ENCODE measurements at places on chromosomes 7 and 10.

GRCh38 chr7:151397026-151397425, 12.8 kb downstream of the WDR86 start:
- DNase-seq = no peak

DNA sequence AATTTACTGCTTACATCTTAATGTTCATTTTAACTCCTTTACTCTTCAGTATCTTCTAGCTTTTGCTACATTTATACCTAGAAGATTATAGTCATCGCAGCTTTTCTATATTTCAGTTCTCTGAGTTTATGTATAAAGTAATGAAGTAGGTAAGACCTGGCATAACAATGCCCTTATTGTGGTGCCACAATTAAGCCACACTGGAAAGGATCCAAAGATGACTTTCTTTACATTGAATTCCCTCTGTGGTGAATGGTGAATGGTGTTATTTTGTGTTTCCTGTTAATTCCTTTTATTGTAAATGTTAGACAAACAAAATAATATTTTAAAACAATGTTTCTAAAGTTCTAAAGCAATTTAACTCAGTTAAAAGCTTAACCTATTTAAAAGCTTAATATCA, 36.2 kb downstream of the SEMA3D start:
- no peak for DNase-seq

DNA sequence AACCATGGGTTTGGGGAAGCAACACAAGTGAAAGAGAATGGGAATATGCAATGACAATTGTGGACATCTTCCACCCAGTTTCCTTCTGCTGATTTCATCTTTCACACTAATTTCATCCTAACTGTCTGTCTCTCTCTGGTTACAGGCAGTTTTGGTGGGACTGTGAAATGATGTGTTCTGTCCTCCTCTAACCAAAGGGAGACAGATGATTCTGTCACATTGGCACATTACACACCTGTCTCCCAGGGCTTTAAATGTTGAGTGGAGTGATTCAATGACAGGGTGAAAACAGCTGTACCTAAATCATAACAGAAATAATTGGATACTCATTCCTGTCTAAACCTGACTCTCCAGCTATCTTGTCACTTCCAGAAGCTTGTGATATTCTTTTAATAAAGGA, 60.0 kb downstream of the DGKB start:
- DNase-seq = no peak

DNA sequence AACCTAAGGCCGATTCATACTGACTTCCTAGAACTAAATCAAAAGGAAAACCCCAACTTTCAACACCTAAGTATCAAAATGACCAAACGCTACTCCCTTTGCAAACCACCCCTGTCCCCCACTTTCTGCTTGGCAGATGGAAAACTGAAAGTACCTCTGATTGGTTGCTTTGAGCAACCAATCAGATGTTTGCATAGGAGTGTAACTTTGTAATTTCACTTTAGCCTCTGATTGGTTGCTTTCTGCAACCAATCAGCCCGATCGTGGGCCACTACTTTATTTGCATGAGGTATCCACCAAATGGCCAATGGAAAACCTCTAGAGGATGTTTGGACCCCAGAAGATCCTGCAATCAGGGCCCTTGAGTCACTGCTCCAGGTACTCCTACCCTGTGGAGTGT, 12.3 kb upstream of the SNX10 start:
- DNase-seq = no peak

DNA sequence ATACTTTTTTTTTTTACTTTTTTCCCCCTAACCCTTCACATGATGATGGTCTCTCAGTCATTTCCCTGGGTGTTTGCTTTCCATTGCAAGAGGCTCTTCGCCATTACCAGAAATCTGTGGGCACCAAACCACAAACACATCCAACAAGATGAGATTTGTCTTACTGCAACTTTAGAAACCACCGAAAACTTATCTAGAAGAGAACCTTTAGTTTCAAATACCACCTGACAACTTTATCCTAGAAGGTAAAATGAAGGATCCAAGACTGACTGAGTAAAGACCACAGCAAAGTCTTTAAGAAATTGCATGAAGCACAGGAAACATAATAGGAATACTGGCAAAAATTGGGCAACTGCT, 363.3 kb upstream of the MBL2 start:
- no peak for DNase-seq

DNA sequence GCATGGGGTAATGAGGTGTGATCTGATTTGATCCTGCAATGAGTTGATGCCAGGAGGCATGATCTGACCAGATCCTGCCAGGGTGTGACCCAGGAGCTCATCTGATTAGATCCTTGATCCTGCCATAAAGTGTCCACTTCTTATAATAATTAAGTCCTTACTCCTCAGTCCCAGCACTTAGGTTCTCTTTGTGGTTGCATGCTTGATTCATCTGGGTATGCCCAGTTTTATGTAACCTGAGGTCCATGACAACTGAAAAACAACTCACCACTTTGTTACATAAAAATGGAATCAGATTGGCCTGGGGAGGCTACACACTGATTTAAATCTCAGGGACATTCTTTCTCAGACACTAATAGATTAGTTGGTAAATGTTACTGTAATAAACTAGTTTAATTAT, 19.1 kb downstream of the ACADSB start:
- DNase-seq = no peak

- DNase-seq = no peak
These were observed 536.0 kb upstream of the GALNT17 start for GRCh38 chr7:70595755-70596597.

GRCh38 chr7:46626691-46627310, 705.7 kb upstream of the IGFBP3 start:
- no peak for DNase-seq

DNA sequence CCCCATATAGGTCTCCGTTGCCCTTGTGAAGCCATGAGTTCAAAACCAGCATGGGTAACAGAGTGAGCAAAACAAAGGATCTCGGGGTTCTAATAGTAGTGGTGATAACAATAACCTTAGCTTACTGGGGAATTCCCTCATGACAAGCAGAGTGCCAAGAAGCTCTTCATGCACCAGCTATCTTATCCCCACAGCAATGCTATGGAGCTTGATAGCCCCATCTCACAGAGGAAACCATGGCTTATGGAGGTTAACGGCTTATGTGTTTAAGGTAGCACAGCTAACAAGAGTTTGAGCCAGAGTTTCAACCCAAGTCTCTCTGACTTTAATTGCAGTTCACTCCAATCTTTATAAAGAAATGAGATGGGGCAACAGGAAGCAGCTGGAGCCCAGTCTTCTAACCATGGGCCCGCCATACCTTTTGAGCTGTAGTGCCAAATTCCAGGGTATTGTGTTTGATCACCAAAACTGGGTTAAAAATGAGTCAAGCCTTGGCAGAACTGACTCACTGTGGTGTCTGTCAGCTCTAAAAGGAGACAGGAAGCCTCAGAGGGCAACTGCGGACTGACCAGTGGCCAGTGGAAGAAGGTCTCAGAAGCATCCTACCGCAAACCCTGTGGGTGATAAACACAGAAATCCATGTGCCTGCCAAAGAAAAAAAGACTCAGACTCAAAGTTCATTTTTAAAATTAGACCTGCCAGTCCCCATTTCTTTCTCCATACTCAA, 16.5 kb upstream of the PLAU start:
- DNase-seq = no peak

- no peak for DNase-seq
These were observed 17.8 kb downstream of the FAM241B start for GRCh38 chr10:69647819-69648218.

DNA sequence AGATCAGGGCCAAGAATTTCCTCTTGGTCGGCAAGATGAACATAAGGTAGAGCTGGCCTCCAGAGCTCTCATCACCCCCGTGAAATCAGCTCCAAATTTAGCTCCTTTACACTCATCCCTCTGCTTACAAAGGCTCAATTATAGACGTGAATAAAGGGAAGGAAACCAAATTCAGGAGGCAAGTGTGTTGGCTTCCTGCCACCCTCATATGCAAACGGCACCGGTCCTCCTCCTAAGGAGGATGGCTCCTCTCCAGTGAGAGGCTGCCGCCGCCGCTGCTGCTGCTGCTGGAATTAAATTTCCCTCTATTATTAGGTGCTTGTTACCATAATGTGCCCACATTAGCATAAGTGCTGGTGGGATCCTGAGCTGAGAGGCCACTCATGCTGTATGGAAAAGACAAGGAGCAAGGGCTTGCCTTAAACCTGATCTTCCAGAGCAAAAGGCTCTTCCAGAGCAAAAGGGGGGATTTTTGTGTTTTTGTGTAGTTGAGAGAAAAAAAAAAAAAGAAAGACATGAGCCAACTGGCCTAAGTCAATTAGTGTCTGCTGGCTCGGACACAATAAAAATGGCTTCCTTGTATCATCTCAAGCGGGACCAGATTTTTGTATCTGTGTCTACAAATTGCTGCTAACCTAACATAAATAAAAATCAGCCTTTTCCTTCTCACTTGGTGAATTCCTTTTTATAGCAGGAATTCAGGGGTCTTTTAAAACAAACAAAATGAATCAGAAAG, 68.4 kb downstream of the CDHR3 start:
- DNase-seq = no peak

DNA sequence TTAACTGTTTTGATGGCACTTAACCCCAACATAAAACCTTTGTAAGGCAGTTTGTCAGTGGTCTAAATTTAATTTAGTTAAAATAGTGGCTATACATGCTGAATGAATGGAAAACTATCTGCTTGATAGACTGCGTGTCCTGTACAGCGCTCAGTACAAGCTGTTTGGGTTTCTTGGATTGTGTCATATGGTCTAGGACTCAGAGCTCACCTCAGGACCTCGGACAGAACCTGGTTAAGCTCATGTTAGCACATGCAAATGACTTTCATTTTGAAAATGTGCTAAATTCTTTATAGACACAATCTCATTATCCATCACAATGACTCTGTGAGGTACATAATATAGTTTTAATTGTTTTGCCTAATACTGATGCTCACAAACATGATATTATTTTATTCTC, 55.7 kb upstream of the RELN start:
- no peak for DNase-seq

DNA sequence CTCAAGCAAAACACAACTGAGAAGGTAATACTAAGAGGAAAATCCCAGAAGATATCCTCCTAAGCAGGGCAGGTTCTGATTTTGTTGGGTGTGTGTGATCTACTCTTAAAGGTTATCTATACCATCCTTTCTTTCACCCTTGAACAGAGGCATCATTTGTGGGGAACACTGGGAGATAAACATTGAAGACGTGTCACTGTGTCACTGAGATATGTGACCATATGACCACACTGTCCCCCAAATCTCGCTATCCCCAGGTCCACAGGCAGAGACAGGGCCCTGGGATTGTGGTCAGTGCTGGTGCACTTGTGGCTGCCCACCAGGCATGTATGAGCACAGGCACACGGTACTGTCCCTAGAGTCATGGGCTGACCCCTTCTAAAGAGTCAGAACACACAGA, 30.0 kb downstream of the TECTB start:
- DNase-seq = no peak

GRCh38 chr10:124626759-124627380, 117.3 kb downstream of the FAM53B start:
- DNase-seq = no peak

DNA sequence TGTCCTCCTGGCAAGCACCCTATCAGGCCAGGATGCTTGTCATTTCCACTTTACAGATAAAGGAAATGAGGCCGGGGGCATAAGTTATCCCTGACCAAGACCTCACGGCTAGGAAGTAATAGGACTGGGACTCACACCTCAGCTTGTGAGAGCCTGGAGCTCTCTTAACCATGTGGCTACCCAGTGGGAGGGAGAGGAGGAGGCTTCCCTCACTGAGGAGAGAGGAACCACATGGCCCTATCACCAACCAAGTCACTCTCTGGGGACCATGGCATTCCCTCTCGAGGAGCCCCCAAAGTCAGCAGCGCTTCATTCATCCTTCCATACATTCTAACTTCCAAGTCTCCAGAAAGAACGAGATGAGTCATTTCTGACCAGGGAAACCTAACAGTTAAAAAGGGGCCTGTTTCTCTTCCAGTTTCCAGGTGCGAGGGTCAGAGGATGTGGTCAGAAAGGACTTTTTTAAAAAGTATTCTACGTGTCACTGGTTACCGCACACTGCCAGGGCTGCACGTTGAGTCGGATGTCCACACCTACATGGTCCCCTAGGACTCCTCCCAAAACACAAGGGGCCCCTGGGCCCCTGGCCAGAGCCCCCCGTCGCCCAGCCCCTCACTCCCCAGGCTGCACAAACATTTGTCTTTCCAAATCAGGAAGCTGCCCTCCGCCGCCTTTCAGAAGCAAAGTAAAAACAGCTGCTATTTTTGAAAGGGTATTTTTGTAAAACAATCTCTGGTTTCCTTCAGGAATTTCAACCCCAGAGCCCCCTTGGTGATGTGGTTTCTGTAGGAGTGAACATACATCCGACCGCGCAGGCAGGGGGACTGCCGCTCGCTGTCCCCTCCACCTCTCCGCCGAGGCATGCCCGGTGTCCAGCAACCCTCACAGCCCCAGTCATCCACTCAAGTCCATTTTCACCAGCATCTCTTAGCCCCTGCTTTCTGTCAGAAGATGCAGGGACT, 128.2 kb upstream of the CHST15 start:
- DNase-seq = no peak

DNA sequence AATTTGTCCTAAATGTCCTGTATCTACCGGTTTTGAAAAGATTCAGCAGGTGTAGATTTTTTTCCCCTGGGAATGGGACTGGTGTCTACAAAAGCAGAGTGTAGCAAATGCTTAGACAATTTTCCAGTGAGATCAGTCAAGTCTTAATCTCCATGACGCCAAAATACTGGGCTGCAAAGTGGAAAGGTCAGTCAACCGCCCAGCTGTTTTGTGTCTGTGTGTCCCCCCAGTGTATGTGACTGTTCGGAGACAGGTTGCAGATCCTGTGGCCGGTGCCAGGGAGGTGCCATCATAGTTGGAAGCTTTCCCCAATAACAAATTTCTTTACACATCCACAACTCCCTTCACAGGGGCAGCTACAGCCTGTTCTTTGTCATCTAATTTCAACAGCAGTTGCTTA, 263.8 kb downstream of the ARHGAP12 start:
- DNase-seq = no peak

DNA sequence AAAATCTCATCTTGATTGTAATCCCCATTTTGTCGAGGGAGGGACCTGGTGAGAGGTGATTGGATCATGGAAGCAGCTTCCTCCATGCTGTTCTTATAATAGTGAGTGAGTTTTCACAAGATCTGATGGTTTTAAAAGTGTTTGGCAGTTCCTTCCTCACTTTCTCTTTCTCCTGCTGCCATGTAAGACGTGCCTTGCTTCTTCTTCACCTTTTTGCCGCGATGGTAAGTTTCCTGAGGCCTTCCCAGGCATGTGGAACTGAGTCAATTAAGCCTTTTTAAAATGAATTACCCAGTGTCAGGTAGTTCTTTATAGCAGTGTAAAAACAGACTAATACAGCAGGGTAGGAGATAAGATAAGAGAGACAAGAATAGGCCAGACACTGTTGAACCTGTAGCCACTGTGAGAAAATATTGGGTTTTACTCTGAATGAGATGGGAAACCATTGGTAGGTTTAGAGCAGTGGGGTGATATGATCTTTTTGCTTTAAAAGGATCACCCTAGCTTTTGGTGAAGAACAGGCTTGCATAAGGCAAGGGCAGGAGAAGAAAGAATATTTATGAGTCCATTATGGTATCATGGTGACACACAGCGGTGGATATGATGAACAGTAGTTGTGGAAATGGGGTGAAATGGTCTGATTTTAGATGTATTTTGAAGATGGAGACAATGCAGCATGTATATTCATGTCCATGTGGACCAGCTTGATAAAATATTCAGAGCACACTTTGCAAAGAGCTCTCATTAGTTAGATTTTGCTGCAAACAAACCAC, 11.5 kb downstream of the OR6B1 start:
- DNase-seq = no peak

- no peak for DNase-seq
These were observed 189.8 kb downstream of the HECW1 start for GRCh38 chr7:43302211-43302711.

All from stimulated activated CD8-positive, alpha-beta memory T cell treated with anti-CD3 and anti-CD28 coated beads, Interleukin-15, amount 100 ng/mL, for 1 hour (primary cell).